WTC11 (cell line): ENCODE measurements at places on chromosomes 3 and 15. TPM values are rescaled to one million over a fixed set of nuclear protein-coding genes. Genes with fewer than 3 reads are reported as not detected.

- DNase-seq, result no peak
Measured at GRCh38 chr3:154799800-154800199, 280.3 kb upstream of the MME start.

TUSC2 gene
- total RNA-seq, result 34.7 to 41.1 TPM (median 38.0 TPM) in 3 replicates

ATP2B2 gene
- total RNA-seq, result 0.48 to 0.62 TPM (median 0.57 TPM) in 3 replicates

GRCh38 chr15:37743826-37744225 lies 190.6 kb upstream of the TMCO5A start:
- DNase-seq, result no peak

GRCh38 chr3:24521420-24522145 lies 26.9 kb upstream of the THRB start:
- DNase-seq, result peak; percentile 64

- DNase-seq, result no peak
Measured at GRCh38 chr3:17166369-17166768, 281.6 kb downstream of the PLCL2 start.

- DNase-seq, result no peak
Measured at GRCh38 chr15:42070976-42071350, 23.4 kb downstream of the PLA2G4D start.

DNA sequence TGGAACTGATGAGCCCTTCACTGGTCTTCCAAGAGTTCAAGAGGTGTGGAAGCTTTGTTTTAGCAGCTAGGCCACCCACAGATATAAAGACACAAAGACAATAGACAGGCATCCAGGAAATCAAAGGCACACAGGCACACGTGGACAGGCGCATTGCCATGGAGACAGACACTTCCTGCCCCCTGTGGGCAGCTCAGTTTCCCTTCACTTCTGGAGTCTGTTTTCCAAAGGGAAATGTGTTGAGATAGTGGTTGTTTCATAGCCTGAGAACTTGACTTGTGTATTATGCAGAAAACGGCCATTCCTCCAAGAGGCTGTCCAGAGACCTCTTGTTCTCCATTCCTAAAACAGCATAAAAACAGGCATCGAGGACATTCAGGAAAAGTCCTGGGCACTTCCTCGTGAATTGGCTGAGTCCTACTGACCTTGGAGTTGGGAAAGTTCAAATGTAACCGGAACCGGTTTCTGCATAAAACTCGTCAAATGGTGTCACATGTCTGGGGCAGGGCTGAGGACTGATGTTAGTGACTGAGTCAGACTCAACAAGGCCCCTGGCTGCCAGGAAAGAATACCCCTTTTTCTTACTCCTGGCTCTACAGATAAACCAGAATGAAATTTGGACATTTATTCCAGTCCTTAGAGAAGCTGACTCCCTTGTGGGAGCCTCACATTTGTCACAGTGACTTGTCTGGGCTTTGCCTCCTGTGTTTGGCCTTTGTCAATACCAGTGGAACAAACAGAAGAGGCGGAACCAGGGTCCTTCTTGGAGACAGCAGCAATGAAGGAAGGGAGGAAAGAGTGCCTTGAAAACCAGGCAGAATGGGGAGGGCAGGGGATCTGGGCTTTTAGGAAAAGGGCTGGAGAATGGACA lies 1.3 kb downstream of the ALPK3 start:
- DNase-seq, result peak; percentile 47

SLC28A2 gene
- 0.20 TPM in 1 of 3 replicates, not detected in the others for total RNA-seq

DNA sequence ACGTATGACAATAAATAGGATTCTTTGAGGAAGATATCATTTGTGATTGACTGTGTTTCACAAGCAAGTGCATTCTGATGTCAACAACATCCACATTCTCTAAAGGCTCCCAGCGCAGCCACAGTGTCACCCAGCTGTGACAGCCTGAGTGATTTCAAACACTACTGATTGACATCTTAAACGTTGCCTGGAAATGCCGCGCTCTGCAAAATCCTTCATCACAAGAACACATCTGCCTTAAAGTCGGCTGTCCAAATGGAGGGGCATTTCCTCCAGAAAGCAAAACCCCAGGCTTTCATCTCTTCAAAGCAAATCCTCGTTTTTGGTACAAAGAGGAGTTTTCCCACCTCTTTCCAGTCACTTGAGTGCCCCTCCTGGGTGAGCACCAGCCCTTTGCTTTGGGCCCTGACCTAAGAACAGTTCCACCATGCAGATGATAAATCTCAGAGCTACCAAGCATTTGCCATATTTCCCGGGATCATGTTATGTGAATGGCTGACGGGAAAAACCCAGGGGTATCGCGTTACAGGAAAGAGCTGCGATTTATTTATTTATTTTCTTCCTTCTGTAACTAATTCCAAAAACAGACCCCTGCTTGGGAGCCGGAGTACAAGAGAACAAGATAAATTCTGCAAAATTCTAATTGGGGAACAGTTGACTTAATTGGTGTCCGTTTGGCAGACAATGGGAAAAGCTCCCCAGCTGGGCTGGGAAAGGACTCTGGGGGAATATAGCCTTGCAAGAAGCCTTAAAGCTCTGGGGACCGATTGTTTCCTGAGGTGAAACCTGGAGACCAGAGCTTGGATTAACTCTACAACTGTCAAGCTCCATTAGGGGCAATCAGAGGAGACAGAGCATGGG lies 703.8 kb upstream of the NR2F2 start:
- peak; percentile 12 for DNase-seq

DNA sequence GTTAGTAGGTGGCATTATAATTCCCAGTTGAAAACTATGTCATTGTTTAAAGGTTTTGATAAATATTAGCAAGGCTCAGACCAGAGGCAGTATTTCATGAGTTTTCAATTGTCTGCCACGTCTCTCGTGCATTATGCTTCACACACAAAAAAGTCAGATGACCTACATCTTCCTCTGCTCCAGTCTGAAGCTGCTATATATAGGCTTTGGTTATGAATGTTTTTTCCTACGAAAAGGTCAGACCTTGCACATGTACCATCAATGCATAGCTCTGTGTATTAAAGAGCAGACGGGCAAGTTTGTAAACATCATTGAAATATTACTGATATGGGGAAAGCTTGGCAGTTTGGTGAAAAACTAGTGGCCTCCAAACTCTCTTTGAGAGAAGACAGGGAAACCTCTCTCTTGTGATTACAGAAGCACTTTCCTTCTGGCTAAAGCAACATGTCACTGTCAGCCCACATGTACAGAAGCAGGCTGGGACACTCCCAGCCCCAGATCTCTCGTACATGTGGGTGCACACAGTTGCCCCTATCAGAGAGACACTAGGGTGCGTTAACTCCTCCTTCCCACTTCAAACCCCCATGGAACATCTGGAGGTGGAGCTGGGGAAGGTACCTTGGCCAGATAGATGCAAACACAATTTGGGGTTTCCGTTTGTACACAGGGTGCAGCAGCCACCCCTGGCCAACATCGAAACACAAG lies 184.0 kb upstream of the BCL6 start:
- DNase-seq, result no peak

CFAP100 gene
- total RNA-seq, result 0.41 TPM in 1 of 3 replicates, not detected in the others

DNA sequence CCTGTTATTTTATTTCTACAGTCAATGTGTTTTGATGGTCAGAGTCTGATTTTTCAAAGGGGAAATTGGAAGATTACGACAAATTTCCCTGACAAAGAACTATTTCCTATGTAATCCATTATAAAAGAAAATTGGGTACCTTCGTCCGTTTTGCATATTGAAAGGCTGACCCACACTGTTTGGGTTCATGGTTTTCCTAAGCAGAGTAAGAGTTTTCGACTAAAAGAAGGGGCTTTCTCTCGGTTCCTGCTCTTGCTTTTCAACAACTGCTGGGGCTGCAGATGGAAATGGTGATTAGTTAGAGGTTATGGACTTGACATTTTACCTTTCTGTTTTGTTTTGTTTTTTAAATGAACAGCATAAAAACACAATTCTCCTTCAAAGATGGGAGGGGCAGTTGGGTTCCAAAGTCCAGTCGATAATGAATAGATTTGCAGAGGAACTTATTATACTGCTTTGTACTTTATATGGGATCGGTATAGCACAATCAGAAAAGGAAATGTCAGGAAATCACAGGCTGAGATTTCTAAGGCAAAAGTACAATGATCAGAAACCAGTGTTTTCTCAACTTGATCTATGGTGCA lies 978 bp downstream of the KCNMB2 start:
- no peak for DNase-seq

DNA sequence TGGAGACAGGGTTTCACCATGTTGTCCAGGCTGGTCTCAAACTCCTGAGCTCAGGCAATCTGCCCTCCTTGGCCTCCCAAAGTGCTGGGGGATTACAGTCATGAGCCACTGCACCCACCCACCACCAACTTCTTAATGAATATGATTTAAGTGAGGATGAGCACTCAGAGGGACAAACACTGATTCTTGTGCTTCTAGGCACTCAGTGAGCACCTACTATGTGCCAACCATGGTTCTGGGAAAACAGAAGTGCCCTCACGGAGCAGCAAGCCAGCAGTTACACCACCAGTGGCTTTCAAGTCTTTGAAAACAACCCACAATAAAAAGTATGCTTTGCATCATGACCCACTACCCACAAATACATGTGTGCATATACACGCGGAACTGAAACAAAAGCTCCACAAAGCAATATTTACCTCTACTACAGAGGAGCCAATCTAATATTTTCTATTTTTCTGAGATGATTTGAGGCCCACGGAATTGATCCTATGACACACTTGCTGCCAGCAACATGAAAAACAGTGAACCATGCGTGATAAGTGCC lies 91.9 kb downstream of the MEGF11 start:
- DNase-seq, result no peak

MYZAP gene
- total RNA-seq, result 0.60 to 0.73 TPM (median 0.68 TPM) in 3 replicates

OR5K2 gene
- not detected in 3 replicates for total RNA-seq

DNA sequence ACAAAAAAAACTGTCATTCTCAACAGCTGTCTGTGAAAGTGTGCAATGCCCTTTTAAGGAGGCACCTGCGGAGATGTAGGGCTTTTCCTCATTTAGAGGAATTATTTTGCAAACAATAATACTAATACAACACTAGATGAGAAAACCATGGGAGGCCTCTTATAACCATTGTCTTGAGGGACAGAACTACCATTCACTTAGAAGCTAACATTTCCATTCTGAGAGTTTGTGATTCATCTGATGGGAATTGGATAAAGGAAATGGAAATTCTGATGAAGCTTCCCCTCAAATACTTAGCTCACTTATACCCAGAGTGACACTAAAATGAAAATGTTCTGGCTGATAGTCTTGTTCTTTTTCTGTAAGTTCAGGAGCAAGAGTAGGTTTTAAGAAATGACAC lies 147.7 kb downstream of the CADPS start:
- DNase-seq, result no peak

ZNF660 gene
- 7.8 to 11.0 TPM (median 9.0 TPM) in 3 replicates for total RNA-seq

VEPH1 gene
- total RNA-seq, result 9.2 to 10.8 TPM (median 10.1 TPM) in 3 replicates
